ELR (cell line): ENCODE measurements at places on chromosomes 2 and 18.

GRCh38 chr2:152175012-152175367, 573 bp downstream of the STAM2 start:
- no peak for DNase-seq

DNA sequence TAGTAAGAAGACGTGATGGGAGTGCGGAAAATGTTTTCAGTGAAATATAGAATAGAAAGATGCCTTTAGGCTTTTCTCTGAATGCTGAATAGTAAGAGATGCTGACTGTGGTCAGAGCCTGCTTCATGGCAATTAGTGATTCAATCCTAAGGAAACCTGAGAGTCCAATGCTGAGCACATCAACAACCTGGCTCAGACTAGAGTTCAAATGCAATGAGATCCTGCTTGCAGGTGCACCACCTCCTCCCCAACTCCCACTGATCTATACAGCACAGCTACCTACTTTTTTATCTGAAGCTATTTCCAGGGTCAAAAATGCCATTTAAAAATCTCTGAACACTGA, 65.4 kb downstream of the AAK1 start:
- DNase-seq = peak; percentile 39

- DNase-seq = peak; percentile 69
Measured at GRCh38 chr2:227703280-227703732, 14.5 kb downstream of the SLC19A3 start.

- peak; percentile 42 for DNase-seq
Measured at GRCh38 chr2:40034801-40035200, 255.7 kb upstream of the THUMPD2 start.

- DNase-seq = no peak
Measured at GRCh38 chr2:60498127-60498815, 55.2 kb downstream of the BCL11A start.

DNA sequence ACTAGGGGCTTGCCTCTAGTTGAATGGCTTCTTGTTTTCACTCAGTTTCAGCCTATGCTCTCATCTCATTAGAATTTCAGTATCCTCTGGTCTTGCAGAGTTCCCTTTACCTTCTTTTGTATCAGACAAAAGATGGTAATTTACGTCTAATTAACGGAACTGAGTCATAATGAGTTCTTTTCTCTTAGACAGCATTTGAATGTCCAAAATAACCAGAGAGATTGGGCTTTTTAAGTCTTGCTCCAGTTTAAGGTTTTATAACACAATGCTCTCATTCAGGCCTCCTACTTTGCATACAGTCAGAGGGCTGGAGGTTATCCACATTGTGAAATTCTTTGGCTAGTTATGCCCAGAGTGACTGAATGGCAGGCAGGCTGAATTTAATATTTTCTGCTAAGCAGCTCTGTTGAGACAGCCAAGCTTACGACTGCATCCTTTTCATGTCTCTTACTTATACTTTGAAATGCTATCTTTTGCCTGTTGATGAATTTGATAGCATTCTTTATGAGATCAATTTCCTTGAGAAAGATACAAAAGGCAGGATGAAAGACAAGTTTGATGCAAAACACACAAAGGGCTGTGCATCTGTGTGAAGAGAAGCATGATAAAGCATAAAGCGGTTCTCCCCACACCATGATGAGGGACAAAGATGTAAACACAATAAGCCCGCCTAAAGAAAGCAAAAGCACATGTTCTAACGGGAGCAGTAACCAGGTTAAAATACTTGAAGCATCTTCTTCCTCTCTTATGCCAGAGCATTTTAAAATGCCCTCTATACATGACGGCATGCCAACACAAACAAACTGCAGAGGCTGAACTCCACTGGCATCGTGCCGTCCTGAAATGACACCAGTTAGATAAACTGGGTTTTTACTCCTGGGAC, 90.0 kb downstream of the CDH2 start:
- peak; percentile 17 for DNase-seq

DNA sequence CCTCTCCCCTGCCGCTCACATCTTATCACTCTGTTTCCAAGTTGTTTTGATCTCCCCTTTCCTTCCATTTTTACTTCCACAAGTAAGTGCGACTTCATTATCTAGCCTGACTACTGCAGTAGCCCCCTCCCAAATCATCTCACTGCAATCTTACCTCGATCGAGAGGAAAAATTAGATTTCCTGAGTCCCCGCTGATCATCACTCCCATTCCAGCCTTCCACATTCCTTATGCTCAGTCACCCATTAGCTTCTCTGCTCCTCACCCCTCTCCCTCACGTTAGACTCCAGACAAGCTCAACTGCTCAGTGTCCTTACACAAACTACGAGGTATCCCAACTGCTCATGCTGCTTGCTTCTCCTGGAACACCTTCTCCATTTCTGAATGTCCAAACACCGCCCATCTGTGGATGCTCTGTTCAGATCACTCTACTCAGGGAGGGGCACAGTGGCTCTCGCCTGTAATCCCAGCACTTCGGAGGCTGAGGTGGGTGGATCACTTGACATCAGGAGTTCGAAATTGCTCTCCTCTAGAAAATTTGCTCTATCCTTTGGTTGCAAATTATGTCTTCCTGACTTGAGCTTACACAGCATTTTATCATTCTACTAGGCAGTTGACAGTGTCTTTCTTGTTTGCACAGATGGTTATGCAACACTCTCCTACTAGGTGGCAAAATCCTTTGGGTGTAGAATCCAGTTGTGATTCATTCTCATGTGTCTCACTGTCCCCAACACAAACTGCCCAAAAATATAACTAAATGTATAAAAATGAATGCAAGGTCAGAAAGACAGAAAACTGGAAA, 96.5 kb downstream of the INO80D start:
- no peak for DNase-seq

- DNase-seq = peak; percentile 55
Measured at GRCh38 chr18:64037812-64038414, 68.0 kb downstream of the SERPINB8 start.

DNA sequence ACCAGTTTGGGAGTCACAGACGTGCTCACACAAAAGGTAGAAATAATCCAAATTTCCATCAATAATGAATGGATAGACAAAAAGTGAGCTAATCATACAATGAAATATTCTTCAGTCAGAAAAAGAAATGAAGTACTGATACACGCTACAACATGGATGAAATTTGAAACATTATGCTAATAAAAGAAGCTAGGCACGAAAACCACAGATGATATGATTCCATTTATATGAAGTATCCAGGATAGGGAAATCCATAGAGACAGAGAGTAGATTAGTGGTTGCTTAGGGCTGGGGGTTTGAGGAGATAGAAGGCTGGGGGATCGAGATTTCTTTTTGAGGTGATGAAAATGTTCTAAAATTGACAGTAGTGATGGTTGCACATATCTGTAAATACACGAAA, 43.0 kb upstream of the ATP6V1B1 start:
- no peak for DNase-seq

GRCh38 chr18:69490072-69490471, 89.4 kb downstream of the DOK6 start:
- no peak for DNase-seq

DNA sequence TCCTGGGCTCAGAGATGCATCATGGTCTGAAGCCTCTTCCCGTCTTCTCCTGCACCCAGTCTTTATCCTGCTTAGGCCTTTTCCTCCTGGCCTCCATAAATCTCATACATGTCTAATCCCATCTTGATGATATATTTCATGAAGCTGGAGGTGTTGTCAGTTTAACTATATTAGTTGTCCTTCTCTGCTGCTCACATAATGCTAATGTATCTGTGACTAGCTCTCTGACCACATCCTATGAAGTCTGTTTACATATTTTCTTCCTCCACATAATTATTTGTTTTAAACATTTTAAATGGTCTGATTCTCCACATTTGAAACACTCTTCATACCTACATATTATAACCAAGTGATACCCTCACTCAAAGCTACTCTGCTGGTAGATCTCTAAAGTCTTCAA, 315.2 kb upstream of the RND3 start:
- peak; percentile 15 for DNase-seq

GRCh38 chr2:22995576-22995975, 389.4 kb upstream of the KLHL29 start:
- DNase-seq = no peak
